Hepatocyte (in vitro differentiated cells): ENCODE measurements at places on chromosomes 7 and 10.

GRCh38 chr7:131652934-131653333 lies 96.5 kb upstream of the PODXL start:
- H3K27me3 ChIP-seq: no peaks in the 10 kb centered on the region
- no peak overlapping the region for H3K4me3 ChIP-seq
- H3K36me3 ChIP-seq: no peaks in the 10 kb centered on the region
- H3K4me1 ChIP-seq: peaks cover 7% of the 10 kb centered on the region
- H3K27ac ChIP-seq: peak overlapping the region; percentile 94

- DNase-seq: no peak
- H3K27ac ChIP-seq: no peak overlapping the region
- no peak overlapping the region for H3K4me3 ChIP-seq
- H3K27me3 ChIP-seq: no peaks in the 10 kb centered on the region
These were observed 131.0 kb downstream of the AASS start for GRCh38 chr7:122013065-122013464.

- peak; percentile 40 for DNase-seq
- no peaks in the 10 kb centered on the region for H3K4me1 ChIP-seq
These were observed 59.7 kb upstream of the RAB11FIP2 start for GRCh38 chr10:118106426-118106825.

GRCh38 chr10:28984431-28984830 lies 304.4 kb upstream of the LYZL1 start:
- no peak overlapping the region for H3K4me3 ChIP-seq
- peak overlapping the region; percentile 51 for H3K27ac ChIP-seq
- H3K36me3 ChIP-seq: no peaks in the 10 kb centered on the region
- no peaks in the 10 kb centered on the region for H3K4me1 ChIP-seq
- no peaks in the 10 kb centered on the region for H3K27me3 ChIP-seq
- peak; percentile 80 for DNase-seq

- no peaks in the 10 kb centered on the region for H3K4me1 ChIP-seq
- H3K4me3 ChIP-seq: no peak overlapping the region
- no peaks in the 10 kb centered on the region for H3K36me3 ChIP-seq
- no peaks in the 10 kb centered on the region for H3K27me3 ChIP-seq
These were observed 284.7 kb downstream of the HDAC9 start for GRCh38 chr7:18780266-18780665.

- H3K4me3 ChIP-seq: no peak overlapping the region
- H3K27ac ChIP-seq: no peak overlapping the region
- no peak for DNase-seq
- H3K36me3 ChIP-seq: no peaks in the 10 kb centered on the region
- peaks cover 4% of the 10 kb centered on the region for H3K4me1 ChIP-seq
- no peaks in the 10 kb centered on the region for H3K27me3 ChIP-seq
These were observed 38.1 kb downstream of the FOXK1 start for GRCh38 chr7:4720225-4720624.

DNA sequence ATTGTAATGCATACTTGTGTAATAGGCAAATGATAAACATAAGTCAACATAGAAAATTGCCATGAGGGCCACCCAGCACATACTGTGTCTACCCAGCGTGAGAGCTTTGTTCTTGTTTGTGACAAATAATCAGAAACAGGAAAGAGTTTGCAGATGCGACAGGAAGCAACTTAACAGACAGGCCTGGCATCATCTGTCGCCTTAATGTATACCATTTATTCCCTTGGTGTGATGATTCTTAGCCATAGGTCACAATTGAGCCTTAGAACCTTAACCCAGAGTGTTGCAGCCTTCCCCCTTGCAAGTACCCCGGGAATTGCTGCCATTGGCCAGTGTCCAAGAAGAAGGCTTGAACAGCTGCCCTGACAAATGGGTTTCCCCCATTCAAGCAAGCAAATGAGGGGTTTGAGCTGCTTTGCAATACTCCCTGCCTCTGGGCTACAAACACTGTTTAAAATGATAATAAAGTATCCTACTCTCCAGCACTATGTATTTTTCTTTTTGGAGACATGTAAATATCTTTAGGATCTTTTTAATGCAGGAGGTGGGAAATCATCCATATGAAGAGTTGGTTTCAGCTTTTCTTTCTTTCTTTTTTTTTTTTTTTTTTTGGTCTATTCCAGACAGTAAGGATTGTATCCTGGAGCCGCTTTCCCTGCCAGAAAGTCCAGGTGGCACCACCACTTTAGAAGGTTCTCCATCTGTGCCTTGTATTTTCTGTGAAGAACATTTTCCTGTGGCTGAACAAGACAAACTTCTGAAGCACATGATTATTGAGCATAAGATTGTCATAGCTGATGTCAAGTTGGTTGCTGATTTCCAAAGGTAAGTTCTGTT lies 80.0 kb downstream of the ZNF277 start:
- no peak overlapping the region for H3K4me3 ChIP-seq
- no peaks in the 10 kb centered on the region for H3K4me1 ChIP-seq
- no peak for DNase-seq
- no peak overlapping the region for H3K27ac ChIP-seq
- no peaks in the 10 kb centered on the region for H3K27me3 ChIP-seq

- peaks cover 6% of the 10 kb centered on the region for H3K4me1 ChIP-seq
- no peak overlapping the region for H3K27ac ChIP-seq
- no peak for DNase-seq
- no peaks in the 10 kb centered on the region for H3K27me3 ChIP-seq
- H3K36me3 ChIP-seq: no peaks in the 10 kb centered on the region
These were observed 181.7 kb downstream of the PRKCQ start for GRCh38 chr10:6398399-6398798.

DNA sequence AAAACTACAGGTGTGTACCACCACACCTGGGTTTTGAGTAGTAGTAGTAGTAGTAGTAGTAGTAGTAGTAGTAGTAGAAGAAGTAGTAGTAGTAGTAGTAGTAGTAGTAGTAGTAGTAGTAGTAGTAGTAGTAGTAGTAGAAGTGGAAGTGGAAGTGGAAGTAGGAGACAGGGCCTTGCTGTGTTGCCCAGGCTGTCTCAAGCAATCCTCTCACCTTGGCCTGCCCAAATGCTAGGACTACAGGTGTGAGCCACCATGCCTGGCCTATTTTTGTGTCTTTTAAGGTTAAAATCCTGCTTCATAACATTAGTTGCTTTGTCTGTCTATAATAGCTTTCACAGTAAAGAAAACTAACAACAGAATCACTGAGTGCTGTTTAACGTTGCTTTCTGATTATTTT lies 111.7 kb downstream of the PODXL start:
- no peaks in the 10 kb centered on the region for H3K36me3 ChIP-seq
- DNase-seq: no peak
- no peaks in the 10 kb centered on the region for H3K27me3 ChIP-seq

DNA sequence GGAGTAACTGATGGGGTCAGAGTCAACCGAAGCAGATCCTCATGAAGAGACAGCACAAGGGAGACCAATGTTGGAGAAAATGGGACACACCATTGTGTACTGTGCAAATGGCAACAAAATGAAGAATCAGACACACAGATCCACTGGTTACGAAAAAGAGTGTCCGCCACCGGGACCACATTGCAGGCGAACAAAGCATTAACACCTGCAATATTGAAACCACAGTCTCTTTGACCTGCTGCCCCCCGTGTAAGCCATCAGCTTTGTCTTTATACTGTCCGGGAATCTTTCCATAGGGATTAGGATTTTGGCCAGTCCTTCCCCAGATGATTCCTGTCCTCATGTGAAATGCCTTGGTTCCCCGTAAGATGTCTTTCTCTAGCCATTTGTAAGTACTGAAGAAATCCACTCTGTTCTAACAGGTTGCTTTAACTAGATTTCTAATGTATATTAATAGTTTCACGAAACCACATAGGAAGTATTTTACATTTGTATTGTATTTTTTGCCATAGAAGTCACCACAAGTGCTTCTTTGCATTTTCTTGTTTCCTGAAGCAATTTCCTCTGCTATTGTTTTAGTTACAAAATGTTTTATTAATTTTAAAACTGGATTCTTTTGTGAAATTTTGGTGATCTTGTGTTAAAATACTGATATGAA lies 140.8 kb upstream of the NFE2L3 start:
- peaks cover 14% of the 10 kb centered on the region for H3K4me1 ChIP-seq
- H3K27me3 ChIP-seq: no peaks in the 10 kb centered on the region
- no peak overlapping the region for H3K4me3 ChIP-seq
- DNase-seq: no peak
- no peaks in the 10 kb centered on the region for H3K36me3 ChIP-seq

- no peaks in the 10 kb centered on the region for H3K36me3 ChIP-seq
- H3K4me3 ChIP-seq: no peak overlapping the region
- H3K27ac ChIP-seq: peak overlapping the region; percentile 73
- H3K27me3 ChIP-seq: no peaks in the 10 kb centered on the region
- no peak for DNase-seq
- H3K4me1 ChIP-seq: peaks cover 16% of the 10 kb centered on the region
These were observed 5.8 kb downstream of the USP54 start for GRCh38 chr10:73585327-73585726.

DNA sequence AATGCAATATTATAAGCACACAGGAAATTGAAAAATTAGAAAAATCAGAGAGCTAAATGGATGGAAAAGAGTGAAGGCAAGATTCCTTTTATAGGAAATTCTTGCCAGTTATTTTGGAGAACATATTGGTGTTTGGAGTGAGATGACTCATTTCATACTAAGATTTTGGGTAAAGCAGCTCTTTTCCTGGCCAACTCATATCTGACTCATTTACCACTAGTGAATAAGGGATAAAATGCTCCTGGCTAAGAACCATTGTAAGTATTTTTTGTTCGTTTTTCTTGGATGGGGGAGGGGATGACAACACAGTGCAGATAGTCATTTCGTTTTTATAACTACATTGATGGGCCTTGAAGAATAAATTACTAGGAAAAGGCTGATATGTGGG lies 139.3 kb downstream of the TWIST1 start:
- H3K27ac ChIP-seq: no peak overlapping the region
- no peaks in the 10 kb centered on the region for H3K4me1 ChIP-seq
- no peaks in the 10 kb centered on the region for H3K27me3 ChIP-seq
- H3K36me3 ChIP-seq: no peaks in the 10 kb centered on the region
- H3K4me3 ChIP-seq: no peak overlapping the region
- DNase-seq: no peak

- H3K27ac ChIP-seq: no peak overlapping the region
- no peaks in the 10 kb centered on the region for H3K36me3 ChIP-seq
- DNase-seq: no peak
- no peaks in the 10 kb centered on the region for H3K27me3 ChIP-seq
These were observed 52.9 kb downstream of the MTPN start for GRCh38 chr7:135924302-135924701.
